Right forelimb (tissue), 1 donor: ENCODE measurements at places on chromosomes 3 and 15.
A peak's percentile ranks its signal among the peaks of the same experiment; 100 is the strongest.

GRCh38 chr3:43747641-43748040 lies 56.9 kb downstream of the ABHD5 start:
- DNase-seq, result no peak

- no peak for DNase-seq
Observed at GRCh38 chr3:181581656-181582055, 130.1 kb upstream of the SOX2 start.

GRCh38 chr3:144511346-144511745 lies 539.7 kb downstream of the DIPK2A start:
- no peak for DNase-seq

GRCh38 chr3:111315930-111316587 lies 225.9 kb upstream of the CD96 start:
- DNase-seq, result no peak

GRCh38 chr3:69720824-69721223 lies 18.4 kb upstream of the MITF start:
- no peak for DNase-seq

DNA sequence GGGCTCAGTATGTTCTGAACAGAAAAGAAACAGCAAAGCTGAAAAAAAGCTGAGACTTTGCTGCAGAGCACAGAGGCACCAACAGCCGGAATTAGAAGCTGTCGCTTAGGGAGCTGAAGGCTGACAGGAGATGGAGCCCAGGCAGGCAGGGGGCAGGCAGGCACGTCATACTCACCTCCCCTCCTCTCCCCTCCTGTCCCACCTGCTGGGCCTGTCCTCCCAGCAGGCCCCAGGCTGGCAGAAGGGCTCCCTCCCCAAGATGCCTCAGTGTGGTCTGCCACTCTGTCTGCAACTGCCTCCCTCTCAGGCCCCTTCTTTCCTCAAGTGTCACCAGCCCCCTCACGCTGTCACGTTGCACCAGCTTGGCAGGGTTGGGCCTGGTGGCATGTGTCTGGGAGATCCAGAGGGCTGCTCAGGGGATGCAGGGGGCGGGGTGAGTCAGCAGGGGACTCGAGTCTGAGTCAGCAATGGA lies 3.2 kb upstream of the ANKRD63 start:
- no peak for DNase-seq

DNA sequence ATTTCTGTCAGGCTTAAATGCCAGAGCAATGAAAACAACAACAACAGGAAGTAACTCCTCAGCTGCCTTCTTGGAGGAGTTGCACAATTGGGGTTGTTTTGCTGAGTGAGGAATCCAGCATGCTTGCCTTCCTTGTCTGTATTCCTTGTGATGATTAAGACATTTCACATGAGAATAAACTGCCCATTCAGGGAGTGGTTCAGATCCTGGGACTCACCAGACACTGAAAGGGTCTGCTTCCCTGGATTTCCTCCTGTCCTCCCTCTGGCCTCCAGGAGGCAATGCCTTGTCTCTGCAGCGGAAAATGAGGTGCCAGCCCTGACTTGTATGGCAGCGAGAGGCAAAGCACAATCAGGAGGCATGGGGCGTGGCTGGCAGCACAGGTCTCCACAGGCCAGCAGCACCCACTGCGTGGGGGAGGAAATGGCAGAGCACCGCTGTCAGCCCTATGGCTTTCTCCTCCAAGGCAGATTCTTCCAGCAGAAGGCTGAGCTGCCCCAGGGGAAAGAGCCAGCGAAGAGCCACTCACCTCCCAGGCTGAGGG lies 41.5 kb downstream of the RBP2 start:
- DNase-seq, result no peak

DNA sequence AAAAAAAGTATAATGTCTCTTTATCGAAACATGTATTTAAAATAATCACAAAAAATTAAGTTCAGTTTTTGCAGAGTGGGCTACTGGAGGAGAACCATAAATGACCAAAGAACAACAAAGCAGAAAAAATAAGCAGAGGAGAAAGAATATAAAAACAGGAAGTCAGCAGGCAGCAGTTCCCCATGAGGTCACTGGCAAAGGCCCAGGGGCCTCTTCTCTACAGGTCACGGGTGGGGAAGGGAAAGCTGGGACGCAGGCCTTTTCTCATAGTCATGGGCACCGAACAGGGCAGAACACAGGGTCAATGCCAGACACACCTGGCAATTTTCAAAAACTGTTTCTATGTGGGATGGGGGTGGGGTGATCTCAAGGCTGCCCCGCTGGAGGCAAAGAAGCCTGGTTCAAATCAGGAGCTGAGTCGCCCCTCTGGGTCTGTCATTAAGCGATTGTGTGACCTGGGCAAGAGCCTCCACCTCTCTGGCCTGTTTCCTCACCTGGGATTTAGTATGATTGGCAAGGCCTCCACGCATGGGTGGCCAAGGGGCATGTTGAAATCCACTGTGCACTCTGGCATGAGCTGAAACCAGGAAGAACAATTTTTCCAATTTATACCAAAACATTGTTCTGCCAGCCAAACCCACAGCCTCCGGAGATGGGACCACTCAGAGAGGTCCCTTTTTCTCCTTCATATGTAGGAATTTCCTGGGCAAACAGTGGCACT lies 43.8 kb upstream of the UACA start:
- DNase-seq, result no peak

GRCh38 chr3:127677541-127678314 lies 5.0 kb downstream of the ABTB1 start:
- peak; percentile 29 for DNase-seq

- no peak for DNase-seq
Observed at GRCh38 chr3:44896440-44896839, 22.0 kb downstream of the TGM4 start.

GRCh38 chr3:184651904-184652303 lies 60.0 kb downstream of the MAGEF1 start:
- no peak for DNase-seq

- DNase-seq, result no peak
Observed at GRCh38 chr3:161177991-161178390, 43.1 kb upstream of the NMD3 start.

DNA sequence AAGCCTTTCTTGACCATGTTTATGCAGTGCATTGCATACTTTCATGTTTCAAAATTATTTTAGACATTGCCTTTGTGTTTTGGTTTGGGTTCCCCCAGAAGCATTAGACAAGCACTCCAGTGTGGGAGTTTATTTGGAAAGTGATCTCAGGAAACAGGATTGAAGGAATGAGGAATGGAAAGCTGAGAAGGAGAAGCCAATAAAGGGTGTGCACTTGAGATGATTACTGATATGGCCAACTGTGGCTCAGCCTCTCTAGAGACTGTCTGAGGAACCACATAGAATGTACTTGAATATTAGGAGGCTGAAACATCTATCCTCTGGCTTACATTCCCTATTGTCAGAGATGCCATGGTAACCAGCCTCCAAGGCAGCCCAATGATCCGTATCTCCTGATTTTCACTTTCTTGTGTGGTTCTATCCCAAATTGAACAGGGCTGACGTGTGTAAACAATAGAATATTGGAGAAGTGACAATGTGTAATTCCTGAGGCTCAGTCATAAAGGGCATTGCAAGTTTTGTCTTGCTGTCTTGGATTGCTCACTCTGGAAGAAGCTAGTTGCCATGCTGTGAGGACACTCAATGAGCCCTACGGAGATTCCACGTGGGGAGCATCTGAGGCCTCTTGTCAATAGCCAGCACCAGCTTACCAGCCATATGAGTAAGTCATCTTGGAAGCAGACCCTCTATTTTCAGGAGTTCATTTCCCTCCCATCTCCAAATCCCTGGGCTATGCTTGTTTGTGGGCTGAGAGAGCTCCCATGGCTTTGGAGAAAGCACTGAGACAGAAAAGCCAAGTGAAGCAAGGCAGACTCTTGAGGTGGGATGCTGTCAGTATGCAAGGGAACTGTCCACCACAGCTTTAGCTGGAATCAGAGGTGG lies 84.7 kb downstream of the SCN11A start:
- DNase-seq, result no peak

- no peak for DNase-seq
Observed at GRCh38 chr15:72174551-72175165, 22.9 kb downstream of the GRAMD2A start.

DNA sequence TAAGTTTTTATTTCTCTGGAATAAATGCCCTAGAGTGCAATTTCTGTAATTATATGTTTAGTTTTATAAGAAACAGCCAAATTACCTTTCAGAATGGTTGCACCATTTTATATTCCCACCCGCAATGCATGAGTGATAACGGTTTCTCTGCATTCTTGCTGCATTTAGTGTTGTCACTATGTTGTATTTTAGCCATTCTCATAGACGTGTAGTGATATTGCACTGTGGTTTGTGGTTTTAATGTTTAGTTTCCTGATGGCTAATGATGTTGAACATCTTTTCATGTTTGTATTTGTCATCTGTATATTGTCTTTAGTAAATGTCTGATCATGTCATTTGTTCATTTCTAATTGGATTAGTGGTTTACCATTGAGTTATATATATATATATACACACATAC lies 73.0 kb upstream of the GOLIM4 start:
- DNase-seq, result no peak

- DNase-seq, result peak; percentile 85
Observed at GRCh38 chr3:52004163-52004787, 8.6 kb upstream of the RPL29 start.

- DNase-seq, result no peak
Observed at GRCh38 chr3:143283432-143284128, 164.0 kb downstream of the CHST2 start.

GRCh38 chr3:76855451-76855850 lies 184.4 kb upstream of the ROBO2 start:
- DNase-seq, result no peak

DNA sequence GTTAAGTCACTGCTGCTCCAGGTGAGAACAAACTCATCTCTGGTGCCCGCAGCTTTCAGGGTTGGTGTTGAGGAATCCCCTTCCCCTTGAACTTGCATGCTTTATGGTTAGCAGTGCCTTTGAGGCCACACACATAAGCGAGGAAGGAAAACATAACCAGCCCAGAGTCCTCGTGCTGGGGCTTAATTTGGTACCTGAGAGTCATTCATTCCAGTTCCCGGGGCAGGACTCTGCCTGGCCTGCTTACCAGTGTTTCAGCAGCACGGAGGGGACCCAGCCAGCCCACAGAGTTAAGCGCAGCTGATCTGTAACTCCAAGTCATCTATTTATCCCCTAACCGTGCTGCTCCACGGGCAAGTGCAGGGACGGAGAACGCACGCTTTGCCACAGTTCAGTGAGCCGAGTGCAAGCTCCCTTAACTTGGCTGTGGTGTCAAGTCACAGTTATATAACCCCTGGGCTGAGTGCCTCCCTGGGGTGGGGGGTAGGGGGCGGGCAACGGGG lies 302.3 kb upstream of the ICE2 start:
- no peak for DNase-seq

GRCh38 chr3:126984391-126985131 lies 1.6 kb downstream of the PLXNA1 start:
- no peak for DNase-seq

- DNase-seq, result no peak
Observed at GRCh38 chr3:72745146-72745999, 102.9 kb downstream of the SHQ1 start.
